Stimulated activated CD8-positive, alpha-beta memory T cell treated with anti-CD3 and anti-CD28 coated beads, Interleukin-4, amount 100 ng/mL, for 4 hours (primary cell): ENCODE measurements at places on chromosomes 1 and 21.

GRCh38 chr1:175646439-175647209 lies 96.8 kb downstream of the TNR start:
- no peak for DNase-seq

- DNase-seq: no peak
These were observed 206.1 kb downstream of the KAZN start for GRCh38 chr1:14804626-14805025.

- no peak for DNase-seq
These were observed 68.2 kb downstream of the SIM2 start for GRCh38 chr21:36767096-36767495.

DNA sequence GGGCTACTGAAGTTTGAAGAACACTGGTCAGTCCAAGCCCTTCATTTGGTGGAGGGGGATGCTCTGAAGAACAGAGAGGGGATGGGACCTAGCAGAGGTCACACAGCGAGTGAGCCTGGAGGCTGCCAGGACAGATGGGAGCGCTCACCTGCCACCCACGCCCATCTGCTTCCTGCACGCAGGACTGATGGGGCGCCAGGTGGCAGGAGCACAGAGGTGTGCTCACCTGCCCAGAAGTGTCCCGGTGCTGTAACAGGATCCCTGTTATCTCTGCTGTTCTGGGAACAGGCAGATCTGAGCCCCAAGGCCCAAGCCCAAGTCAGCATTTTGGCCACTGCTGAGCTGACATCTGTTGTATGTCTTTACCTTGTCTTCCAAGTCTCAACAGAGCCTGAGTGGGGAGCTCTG lies 40.5 kb downstream of the EPHB2 start:
- DNase-seq: no peak

DNA sequence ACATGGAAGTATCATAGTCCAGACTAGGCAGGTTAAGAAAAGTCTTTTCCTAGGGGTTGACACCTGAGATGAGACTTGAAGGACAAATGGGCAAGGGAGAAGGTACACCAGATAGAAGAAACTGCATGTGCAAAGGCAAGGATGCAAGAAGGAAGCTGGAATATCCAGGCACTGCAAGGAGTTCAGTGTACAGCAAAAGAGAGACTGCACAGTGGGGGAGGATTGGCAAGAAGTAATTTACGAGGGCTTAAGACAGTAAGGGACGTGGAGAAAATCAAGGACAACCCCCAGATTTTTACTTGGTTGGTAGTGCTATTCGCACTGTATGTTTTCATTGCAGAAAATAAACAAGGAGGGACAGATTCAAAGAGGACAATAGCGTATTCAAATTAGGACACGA lies 58.5 kb downstream of the DNM3 start:
- no peak for DNase-seq

GRCh38 chr21:28337315-28337714 lies 655.4 kb downstream of the LTN1 start:
- no peak for DNase-seq

GRCh38 chr1:93223023-93223675 lies 42.6 kb downstream of the CCDC18 start:
- no peak for DNase-seq

- no peak for DNase-seq
These were observed 320.9 kb downstream of the ASTN1 start for GRCh38 chr1:176843352-176844297.

GRCh38 chr1:54462597-54463258 lies 56.5 kb upstream of the SSBP3 start:
- no peak for DNase-seq

GRCh38 chr1:227892489-227893299 lies 55.0 kb downstream of the WNT9A start:
- DNase-seq: no peak

- no peak for DNase-seq
These were observed 4.1 kb upstream of the GRIK3 start for GRCh38 chr1:37038227-37039093.

GRCh38 chr1:15459771-15460707 lies 3.5 kb downstream of the CELA2A start:
- no peak for DNase-seq

DNA sequence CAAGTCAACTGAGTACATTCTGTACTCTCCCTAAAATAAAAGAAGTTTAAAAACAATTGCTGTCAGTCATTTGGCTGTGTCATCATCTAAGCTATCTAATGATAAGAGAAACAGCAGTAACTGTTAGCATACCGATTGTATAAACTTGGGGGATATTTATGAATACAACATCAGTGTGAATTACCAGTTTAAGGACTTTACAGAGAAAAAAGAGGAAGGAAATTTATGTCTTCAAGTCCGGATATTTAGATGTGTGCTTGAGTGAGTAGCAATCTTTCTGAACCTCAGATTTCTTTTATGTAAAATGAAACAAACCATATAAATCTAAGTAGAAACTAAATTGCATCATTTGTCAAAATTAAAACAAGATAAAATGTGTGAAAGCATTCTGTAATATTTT lies 1557.0 kb downstream of the MRPL39 start:
- no peak for DNase-seq

GRCh38 chr21:46557919-46558392 lies 46.9 kb downstream of the S100B start:
- no peak for DNase-seq

DNA sequence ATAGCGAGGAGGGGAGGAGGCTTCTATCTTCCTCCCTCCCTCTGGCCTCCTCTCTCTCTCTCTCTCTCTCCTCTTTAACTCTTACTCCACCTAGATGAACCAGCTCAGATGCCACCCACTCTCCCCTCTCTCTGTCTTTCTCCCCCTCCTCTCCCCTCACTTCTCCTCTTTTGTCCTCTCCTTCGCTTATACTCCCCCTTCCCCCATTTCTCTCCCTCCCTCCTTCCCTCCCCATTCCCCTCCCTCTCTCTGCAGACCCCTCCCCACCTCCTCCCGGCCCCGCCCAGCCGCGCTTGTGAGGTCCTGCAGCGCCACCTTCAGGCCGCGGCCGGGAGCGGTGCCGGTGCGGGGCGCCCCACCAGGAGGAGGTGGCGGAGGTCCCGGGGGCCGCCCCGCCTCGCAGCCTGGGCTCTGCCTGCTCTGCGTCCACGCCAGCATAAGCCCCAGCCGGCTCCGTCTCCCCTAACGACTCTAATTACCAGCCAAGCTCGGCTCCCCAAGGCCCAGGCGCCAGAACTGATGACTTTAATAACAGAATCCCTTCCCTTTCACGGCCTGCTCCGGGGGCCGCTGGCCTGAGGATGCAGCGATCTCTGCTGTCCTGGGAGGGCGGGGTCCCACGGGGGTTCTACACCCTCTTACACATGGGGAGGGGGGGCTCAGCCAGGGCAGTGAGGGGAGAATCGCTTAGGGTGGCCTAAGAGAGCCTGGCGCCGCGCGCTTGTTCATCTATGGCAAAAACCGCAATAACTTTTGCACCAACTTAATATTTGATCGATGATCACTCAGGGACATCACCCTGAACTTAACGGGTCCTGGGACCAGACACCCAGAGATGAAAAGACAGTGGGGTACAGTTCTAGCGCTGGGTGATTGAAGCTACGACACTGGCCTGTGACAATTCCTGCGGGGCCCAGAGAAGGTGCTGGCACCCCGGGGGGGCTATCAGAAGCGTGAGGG lies 637.3 kb downstream of the MATN1 start:
- no peak for DNase-seq

DNA sequence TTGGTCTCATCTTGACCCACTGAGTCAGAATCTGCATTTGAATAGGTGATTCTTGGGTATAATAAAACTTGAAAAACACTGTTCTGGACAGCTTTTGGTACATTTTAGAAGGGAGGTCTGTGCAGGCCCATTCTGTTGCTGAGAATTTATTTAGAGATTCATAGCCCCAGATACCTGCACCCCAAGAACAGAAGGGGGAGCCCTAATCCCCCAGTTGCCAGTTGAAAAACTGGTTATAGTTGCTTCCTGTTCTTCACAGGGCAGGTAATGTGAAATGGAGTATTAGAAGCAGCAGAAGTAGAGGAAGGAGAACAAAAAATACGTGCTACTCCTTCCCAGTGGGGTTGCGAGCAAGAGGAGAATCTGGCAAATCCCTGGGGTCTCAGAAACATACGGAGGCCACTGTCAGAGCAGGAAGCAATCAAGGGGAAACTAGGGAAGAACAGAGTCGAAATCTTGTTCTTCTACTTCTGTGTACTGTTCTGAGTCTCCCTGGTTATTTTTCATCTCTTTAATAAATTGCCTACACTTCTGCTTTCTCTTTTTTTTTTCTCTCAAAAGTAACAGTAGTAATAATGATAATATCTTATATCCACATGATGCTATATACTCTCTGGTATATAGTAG lies 4.6 kb upstream of the CLCA2 start:
- no peak for DNase-seq

GRCh38 chr1:34758751-34759150 lies 789 bp upstream of the GJB4 start:
- no peak for DNase-seq

DNA sequence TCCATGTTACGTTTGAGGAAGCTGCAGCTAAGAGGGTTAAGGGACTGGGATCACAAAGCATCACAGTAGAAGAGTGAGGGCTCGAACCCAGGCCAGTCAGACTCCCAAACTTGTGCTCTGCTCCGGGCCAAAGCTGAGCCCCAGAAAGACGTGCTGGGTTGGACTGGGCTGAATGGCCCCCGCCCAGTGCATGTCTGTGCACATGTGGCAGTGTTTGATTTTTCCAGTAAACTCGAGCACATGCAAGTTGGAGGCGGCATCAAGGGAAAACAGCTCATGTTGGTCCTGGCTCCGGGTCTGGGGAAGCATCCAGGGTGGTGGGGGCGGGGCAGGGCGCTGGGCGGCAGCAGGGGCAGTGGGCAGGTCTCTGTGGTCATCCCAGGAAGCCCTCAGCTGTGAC lies 39.8 kb upstream of the WNT4 start:
- DNase-seq: no peak

DNA sequence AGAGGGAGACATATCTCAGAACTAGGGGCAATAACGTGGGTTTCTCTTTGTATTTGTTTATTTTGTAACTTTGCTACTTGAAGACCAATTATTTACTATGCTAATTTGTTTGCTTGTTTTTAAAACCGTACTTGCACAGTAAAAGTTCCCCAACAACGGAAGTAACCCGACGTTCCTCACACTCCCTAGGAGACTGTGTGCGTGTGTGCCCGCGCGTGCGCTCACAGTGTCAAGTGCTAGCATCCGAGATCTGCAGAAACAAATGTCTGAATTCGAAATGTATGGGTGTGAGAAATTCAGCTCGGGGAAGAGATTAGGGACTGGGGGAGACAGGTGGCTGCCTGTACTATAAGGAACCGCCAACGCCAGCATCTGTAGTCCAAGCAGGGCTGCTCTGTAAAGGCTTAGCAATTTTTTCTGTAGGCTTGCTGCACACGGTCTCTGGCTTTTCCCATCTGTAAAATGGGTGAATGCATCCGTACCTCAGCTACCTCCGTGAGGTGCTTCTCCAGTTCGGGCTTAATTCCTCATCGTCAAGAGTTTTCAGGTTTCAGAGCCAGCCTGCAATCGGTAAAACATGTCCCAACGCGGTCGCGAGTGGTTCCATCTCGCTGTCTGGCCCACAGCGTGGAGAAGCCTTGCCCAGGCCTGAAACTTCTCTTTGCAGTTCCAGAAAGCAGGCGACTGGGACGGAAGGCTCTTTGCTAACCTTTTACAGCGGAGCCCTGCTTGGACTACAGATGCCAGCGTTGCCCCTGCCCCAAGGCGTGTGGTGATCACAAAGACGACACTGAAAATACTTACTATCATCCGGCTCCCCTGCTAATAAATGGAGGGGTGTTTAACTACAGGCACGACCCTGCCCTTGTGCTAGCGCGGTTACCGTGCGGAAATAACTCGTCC lies 1.3 kb upstream of the OLIG2 start:
- DNase-seq: no peak

- DNase-seq: no peak
These were observed 362.1 kb downstream of the SMYD3 start for GRCh38 chr1:246144931-246145330.

GRCh38 chr1:157584503-157584902 lies 13.4 kb downstream of the FCRL4 start:
- no peak for DNase-seq

- DNase-seq: no peak
These were observed 84.4 kb downstream of the CLEC20A start for GRCh38 chr1:178412400-178412770.

GRCh38 chr1:46550751-46551231 lies 656 bp downstream of the KNCN start:
- DNase-seq: no peak

- DNase-seq: no peak
These were observed 14.5 kb downstream of the GNG12 start for GRCh38 chr1:67818725-67819301.

- peak; percentile 30 for DNase-seq
These were observed 9.1 kb downstream of the OLIG1 start for GRCh38 chr21:33078907-33079582.
